Stimulated activated CD4-positive, alpha-beta T cell treated with anti-CD3 and anti-CD28 coated beads, Interleukin-15, amount 100 ng/mL, for 24 hours (primary cell): ENCODE measurements at places on chromosomes 5 and 9.

- no peak for DNase-seq
Measured at GRCh38 chr5:81065492-81065891, 105.3 kb downstream of the RASGRF2 start.

DNA sequence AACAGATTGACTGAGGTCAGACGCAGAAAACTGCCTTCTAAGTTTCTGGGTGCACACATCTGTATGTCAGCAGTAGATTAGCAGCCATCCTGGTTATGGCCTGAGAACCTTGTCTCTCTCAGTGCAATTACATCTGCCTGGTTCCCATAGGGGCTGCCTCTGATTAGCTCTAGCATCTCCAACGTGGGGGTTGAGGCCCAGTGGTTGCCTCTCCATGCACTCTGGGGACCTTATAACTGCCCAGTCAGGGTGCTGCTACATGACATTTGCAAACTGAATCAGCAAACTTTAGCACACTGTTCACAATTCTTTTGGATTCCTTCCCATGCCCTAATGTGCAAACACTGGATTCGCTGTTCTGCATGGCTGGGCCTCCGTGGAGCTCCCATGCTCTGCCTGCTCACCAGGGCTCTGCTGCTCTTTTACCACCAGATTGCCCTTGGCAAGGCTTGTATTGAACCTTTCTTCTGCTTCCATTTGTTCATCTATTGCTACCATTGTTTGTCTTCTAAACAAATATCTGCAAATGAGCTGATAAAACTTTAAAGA, 36.2 kb downstream of the SNX18 start:
- no peak for DNase-seq

DNA sequence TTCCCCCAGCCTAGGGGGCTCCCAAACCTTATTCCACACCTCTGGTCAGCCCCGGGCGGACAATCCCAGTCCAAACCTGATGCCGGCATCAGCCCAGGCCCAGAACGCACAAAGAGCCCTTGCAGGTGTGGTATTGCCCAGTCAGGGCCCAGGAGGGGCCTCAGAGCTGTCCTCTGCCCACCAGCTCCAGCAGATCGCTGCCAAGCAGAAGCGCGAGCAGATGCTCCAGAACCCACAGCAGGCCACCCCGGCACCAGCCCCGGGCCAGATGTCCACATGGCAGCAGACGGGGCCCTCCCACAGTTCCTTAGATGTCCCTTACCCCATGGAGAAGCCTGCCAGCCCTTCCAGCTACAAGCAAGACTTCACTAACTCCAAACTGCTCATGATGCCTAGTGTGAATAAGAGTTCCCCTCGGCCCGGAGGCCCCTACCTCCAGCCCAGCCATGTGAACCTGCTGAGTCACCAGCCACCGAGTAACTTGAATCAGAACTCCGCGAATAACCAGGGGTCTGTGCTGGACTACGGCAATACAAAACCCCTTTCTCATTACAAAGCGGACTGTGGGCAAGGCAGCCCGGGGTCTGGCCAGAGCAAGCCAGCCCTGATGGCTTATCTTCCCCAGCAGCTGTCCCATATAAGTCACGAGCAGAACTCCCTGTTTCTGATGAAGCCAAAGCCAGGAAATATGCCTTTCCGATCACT, 27.6 kb upstream of the LTC4S start:
- DNase-seq: no peak

- peak; percentile 86 for DNase-seq
Measured at GRCh38 chr5:127072861-127073846, at the start of gene C5orf63. C5orf63 (minus strand) TSS chr5:127073502; CDS start chr5:127058995, 14,507 bp downstream.
